NCI-H1105 (cell line): ENCODE measurements at places on chromosomes 6 and 20.

DNA sequence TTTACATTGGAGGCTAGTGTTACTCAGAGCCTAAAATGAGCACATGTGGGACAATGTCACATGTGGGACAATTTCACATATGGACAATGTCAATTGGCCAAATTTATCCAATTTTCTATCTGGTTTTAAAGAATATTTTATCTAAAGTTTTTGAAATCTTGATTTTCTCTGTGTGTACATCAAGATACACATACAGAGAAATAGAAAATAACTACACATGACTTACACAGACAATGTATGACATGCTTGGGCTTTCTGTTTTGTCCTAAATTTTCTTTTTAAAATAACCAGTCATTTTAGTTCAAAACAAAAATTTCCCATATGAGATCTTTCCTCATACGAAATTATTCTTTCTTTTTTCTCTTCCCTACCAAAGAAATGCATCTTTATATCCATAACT, 24.6 kb downstream of the GGTLC1 start:
- DNase-seq: no peak

DNA sequence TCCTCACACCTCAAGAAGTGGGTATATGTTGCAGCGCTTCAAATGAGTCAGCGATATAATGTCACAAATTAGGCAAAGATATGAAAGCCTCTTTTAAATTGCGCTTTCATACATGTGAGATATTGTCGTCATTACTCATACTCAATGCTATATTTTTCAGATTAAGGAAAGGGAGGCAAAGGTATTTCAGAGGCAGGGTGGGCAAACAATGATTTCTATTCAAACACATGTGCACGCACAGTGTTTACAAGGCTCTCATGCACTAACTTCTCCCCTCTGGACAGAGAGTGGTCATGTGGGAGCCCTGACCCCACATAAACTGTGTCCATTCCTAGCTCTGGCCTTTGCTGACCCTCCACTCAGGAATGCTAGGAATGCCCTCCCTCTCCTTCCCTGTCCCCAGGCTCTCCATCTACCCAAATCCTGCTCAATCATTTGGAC, 112.1 kb upstream of the TMEM170B start:
- DNase-seq: no peak

DNA sequence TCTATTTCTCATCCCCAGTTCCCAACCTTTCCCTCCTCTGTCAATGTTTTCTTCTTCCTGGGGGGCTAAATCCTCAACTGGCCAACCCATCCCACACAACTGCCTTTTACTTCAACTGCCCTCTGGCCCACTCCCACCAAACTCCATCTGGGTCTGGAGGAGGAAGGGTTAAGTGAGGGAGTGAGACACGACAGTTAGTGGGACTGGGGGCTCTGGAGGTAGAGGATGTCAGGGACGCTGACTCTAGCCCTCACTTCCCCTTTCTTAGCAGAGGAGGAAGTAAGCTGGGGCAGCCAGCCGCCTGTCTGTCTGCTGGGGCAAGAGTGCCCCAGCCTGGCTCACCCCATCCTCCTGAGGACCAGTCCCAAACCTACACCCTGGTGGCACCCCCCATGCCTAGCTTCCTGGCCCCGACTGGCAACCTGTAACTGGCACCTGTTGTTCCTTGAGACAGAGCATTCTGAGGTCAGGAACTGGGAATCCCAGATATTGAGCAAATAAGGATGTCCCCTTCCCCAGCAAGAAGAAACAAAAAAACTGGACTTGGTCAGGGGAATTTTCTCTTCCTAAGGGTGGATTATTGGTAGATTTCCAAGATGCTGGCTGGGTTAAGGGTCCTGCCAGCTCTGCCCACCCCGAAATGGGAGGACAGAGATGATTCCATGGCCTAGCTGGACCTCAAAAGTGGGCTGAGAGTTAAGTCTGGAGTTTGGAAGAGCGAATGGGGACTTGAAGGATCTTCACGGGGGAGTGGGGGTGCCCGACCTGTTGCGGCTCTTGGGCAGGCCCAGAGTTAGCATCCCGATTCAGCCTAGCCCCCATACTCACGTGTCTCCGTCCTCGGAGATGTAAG, 971 bp downstream of the NFKBIE start:
- no peak for DNase-seq

DNA sequence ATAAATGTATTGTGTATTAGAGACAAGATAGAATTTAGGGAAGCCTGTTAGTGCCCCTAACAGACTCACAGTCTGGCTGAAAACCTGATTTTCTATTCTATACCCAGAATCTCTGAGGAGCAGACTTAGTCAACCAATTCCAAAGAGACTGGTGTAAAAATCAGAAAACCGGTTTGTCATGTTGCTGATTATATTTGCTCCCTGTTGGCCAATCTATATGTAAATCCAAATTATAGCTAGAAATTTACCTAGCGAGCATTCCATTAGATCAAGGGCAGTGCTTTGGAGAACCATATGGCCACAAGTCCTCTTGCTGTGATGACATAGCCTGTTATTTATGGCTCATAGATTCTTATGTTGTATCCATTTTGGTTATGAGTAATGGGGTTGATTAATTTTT, 4.8 kb downstream of the NFYA start:
- no peak for DNase-seq

GRCh38 chr20:5749952-5750779, at the start of gene SHLD1:
Gene SHLD1 (plus strand): TSS chr20:5750401. CDS start chr20:5772866, 22,465 bp downstream.
- peak; percentile 90 for DNase-seq

DNA sequence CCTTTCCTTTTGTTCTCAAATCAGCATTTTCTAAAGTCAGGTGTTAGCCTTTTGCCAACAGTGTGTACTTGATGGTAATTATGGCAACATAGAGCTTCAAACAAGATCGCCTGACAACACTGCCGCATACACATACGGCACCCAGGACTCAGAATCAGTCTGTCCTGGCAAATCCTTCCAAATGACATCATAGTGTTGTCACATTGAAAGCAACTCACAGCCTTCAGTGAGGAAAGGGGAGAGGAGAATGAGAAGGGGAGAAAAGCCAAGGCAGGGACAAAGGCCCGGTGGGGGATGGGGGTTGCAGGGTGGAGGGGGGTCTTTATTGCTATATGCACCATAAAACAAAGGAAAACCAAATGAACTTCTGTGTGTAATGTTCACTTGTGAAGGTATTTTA, 65.7 kb upstream of the PTGIS start:
- DNase-seq: no peak
